ENCODE measurements at places on chromosomes 7 and 10.

DNA sequence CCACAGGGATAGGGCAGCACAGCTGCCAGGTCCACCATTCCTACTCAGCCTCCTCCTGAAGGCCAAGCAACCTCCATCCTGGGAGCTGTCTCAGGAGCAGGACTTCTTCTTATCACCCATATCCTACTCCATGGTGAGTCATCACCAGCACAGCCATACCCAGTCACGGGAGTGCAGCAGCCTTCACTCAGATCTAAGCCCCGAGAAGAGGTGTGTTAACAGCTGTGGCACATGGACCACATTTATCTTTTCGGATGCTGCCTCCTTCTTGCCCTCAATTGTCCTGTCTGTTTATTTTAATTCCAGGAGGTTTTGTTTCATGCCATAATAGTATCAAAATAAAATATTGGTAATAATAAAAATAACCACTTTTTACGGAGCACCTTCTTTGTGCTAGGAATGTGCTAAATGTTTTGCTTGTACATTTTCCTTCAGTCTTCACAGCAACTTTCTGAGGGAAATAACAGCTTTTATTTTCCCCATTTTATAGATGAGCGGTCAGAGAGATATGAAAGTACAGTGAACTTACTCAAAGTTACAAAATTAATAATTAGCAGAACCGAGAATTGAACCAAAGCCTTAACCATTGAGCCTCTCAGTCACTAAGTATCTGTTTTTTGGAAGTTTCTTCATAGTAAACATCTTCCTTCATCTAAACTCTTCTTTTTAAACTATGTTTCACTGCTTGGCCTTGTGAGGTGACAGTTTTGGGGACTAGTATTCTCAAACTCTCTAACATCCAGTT, 2.5 kb upstream of the KEL start:
- DNase-seq, result no peak

- no peak for DNase-seq
Observed at GRCh38 chr10:126598009-126598408, 72.5 kb downstream of the C10orf90 start.

DNA sequence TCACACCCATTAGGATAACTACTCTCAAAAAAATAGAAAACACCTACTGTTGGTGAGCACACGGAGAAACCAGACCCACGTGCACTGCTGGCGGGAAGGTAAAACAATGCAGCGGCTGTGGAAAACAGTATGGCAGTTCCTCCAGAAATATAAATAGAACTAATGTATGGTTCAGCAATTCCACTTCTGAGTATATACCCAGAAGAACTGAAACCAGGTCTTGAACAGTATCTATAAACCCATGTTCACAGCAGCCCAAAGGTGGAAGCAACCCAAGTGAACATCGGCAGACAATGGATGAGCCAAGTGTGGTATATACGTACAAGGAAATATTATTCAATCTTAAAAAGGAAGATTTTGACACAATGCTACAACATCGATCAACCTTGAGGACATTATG, 164.7 kb downstream of the ZMYND11 start:
- DNase-seq, result no peak

DNA sequence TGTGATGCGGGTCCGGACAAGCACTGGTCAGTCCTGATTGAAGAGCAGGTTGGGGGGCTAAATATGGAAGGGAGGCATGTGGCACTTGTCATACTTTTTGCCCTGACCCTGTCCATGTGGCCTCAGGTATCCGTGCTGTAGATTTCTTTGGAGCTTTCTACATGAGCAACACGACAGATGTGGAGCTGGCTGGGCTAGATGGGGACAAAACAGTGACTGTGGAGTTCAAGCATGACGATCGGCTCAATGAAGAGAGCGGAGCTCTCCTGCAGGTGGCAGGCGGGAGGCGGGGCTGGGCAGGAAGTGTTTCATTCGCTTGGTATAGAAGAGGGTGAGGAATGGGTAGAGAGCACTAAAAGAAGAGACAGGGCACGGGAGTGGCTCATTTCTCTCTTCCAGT, 13.0 kb upstream of the CHCHD1 start:
- no peak for DNase-seq

DNA sequence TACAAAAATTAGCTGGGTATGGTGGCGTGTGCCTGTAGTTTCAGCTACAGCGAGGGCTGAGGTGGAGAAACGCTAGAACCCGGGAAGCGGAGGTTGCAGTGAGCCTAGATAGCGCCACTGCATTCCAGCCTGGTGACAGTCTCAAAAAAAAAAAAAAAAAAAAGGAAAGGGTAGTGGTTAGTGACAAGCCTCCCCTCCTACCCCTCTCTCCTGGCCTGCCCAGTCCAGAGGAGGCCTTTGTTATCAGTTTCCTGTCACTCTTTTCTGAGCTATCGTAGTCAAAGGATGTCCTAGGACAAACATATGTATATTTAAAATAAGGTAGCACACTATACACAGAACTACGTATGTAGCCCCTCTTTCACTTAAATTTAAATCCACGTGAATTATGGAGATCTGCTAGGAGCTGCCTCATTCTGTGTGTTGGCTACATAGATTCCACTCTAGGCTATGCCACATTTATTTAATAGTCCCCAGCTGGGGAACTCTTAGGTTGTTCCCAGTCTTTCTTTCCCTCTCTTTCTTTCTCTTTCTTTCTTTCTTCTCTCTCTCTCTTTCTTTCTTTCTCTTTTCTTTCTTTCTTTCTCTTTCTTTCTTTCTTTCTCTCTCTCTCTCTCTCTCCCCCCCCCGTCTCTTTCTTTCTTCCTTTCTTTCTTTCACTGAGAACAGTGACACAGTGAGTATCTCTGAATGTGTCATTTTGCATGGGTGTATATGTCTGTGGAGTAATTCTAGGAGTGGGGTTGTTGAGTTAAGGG, 3.9 kb downstream of the TSPAN15 start:
- DNase-seq, result no peak

- DNase-seq, result no peak
Observed at GRCh38 chr10:11168423-11169090, 150.9 kb downstream of the CELF2 start.

DNA sequence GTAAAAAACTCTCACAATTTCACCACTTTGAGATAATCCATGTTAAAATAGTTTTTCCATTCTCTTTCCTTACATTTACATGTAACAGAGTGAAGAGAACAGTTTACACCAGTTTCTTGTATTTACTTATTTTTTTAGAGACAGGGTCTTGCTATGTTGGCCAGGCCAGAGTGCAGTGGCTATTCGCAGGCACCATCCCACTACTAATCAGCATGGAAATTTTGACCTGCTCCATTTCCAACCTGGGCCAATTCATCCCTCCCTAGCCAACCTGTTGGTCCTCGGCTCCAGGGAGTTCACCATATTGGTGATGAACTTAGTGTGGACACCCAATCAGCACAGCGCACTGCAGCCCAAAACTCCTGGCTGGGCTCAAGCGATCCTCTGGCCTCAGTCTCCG, 74.1 kb downstream of the LYZL2 start:
- no peak for DNase-seq

- no peak for DNase-seq
Observed at GRCh38 chr7:100901921-100902332, 6.2 kb upstream of the ACHE start.

GRCh38 chr10:77068272-77068671, 569.3 kb downstream of the KCNMA1 start:
- DNase-seq, result no peak

DNA sequence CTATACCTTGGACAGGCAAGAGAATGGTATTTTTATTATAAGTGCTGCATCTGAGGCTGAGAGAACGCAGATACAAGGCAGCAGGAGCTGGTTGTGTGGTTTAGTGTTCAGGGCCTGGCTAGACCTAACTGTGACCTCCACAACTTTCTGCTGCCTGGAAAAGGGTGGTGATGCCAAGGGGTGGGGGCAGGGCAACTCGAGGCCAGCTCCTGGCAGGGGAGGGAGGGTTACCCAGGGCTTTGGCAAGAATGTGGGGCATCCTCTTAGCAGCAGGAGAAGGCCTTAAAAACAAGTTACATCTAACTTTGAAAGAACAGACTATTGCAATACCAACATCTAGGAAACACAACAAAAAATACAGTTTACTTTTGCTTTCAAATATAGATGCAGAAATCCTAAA, 13.0 kb downstream of the MXI1 start:
- no peak for DNase-seq

GRCh38 chr10:73113551-73113950, 3.3 kb downstream of the NUDT13 start:
- DNase-seq, result no peak

DNA sequence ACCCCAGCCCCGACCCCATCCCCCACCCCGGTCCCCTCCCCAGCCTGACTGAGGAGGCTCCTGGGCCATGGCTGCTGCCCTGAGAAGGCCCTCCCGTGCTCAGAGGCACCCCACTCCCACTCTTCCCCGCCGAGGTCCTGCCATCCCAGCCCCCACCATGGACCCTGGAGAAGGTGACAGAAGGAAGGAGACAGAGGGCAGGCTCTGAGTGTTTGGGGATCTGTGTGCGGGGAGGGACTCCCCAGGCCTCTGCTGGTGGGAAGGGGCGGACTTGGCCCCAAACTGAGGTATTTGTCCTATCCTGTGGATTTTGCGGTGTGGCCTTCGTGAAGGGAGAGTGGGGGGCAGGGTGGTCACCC, 53.4 kb downstream of the PWWP2B start:
- DNase-seq, result no peak

DNA sequence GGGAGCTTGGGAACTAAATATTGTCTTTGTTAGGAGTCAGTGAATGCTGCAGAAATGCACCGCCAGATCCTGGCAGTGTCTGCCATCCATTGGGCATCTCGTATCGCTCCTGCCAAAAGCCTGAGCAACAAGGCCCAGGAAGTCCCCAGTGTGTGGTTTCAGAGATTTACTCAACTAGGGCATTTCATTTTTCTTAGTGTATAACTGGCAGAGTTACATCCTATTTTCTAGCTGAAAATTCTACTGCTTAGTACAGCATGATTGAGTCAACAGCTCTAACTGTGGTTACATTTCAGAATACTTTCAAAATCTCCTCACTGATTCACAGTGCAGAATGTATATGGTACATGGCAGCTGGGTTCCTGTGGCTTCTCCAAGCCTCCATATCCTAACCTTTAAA, 95.8 kb upstream of the CREB5 start:
- DNase-seq, result no peak

DNA sequence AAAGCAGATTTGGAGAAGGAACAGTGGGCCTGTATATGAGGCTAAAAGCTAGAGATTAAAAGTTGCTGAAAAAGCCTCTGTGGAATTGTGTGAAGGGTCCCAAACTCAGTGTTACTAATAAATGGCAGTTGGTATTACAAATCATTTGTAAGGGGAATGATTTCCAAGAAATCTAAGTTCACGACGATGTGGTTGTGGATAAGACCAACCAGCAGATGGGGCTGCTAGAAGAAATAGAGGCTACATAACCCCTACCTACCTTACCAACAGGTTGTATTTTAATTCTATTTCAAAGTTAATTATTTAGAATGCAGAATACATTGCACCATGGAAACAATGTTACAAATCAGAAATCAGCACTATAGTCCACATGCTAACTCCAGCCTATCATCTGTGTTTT, 377.1 kb downstream of the HPSE2 start:
- no peak for DNase-seq

Data from GM18507 (cell line).